Activated CD4-positive, alpha-beta T cell treated with anti-CD3 and anti-CD28 coated beads, Interleukin-2, amount 10 ng/mL, durations not matched to agents 24 days and 14 days (primary cell): ENCODE measurements at places on chromosomes 2 and 18.

DNA sequence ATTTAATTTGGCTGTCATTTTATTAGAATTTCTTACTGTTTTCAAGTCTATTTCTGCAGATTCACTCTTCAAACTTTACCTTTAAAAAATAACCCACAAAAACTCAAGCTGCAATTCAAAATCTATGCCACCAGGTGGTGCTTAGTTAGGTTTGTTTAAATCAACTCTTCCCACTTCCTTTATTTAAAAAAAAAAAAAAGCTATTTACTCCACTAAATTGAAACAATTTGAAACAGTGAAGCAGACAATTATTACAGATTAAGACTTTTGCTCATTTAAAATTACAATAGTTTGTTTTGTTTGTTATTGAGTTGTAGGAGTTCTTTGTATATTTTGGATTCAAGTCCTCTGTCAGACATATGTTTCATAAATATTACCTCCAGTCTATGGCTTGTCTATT, 300.0 kb downstream of the PDE11A start:
- peak; percentile 63 for DNase-seq

GRCh38 chr18:32735781-32736180, 37.0 kb downstream of the KLHL14 start:
- no peak for DNase-seq

DNA sequence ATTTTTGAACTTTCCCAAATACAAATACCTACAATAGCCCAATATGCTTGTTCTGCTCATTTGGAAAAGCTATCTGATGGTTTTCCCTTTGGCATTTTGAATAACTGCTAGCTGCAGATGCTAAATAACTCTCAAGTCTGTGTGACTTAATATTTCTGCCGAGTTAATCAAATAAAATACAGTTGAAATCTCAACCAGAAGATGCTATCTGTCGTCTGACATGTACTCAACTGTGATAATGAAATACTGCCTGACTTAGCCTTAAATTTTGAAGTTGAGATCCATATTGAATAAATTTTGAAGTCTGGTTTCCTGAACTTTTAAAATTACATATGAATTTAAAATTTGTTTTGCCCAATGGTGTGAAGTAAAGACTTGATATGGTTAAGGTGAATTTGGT, 204.4 kb upstream of the MEX3C start:
- no peak for DNase-seq

DNA sequence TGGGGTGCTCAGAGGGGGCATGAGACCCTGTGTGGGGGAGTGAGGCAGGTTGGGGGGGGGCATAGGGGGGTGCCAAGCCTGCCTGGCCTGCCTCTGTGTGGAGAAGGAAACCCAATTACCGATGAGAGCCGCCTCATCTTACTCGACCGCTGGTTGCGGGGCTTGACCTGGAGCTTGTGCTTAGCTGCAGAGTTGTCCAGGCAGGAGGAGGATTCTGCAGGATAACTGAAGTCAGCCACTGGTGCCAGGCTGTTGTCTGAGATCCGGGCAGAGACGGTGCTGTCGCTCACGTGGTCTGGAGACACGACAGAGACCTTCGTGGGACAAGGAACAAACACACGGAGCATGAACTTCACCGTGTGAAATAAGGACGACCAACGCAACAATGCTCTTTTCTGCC, 95.9 kb upstream of the MGAT4A start:
- peak; percentile 45 for DNase-seq

GRCh38 chr2:603869-604268, 73.3 kb downstream of the TMEM18 start:
- no peak for DNase-seq

- DNase-seq: no peak
Measured at GRCh38 chr18:8656232-8656631, 47.0 kb downstream of the RAB12 start.

- peak; percentile 98 for DNase-seq
Measured at GRCh38 chr2:196068271-196069209, at the start of gene DNAH7. Gene DNAH7, minus strand, starts transcription at chr2:196068837. Its CDS starts 126 bp downstream, at chr2:196068711.

GRCh38 chr2:79512442-79513401, at the start of gene CTNNA2:
Gene CTNNA2, plus strand, starts transcription at chr2:79513051.
- peak; percentile 65 for DNase-seq

DNA sequence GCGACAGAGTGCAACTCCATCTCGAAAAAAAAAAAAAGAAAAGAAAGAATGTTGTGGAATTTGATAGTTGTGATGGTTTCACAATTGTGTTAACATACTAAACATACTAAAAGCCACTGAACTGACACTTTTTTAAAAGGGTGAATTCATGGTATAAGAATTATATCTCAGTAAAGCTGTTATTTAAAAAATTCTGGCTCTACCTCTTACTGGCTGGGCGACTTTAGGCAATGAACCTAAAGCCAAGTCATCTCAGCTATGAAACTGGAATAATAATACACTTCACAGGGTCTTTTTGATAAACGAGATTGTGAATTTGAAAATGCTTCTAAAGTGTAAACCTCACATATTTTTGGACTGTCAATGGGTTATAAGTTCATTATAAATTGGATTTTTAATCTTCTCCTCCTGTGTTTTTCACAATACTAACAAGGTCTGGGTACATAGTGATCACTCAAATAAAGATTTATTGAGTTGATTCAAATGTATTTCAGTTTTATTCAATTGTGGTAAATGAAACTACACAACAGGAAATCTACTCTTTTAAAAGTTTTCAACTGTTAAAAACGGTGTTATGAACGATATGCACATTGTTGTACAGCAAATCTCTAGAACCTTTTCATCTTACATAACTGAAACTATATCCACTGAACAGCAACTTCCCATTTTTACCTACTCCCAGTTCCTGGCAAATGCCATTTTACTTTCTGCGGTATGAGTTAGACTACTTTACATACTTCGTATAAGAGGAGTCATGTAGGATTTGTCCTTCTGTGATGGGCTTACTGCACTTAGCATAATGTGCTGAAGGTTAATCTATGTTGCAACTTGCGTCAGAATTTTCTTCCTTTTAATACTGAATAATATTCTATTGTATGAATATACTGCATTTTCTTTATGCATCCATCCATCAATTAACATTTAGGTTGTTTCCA, 43.0 kb upstream of the GTF2A1L start:
- DNase-seq: no peak

GRCh38 chr2:222608081-222608480, 47.8 kb downstream of the FARSB start:
- DNase-seq: no peak

GRCh38 chr2:23859983-23860382, 66.9 kb downstream of the ATAD2B start:
- no peak for DNase-seq

DNA sequence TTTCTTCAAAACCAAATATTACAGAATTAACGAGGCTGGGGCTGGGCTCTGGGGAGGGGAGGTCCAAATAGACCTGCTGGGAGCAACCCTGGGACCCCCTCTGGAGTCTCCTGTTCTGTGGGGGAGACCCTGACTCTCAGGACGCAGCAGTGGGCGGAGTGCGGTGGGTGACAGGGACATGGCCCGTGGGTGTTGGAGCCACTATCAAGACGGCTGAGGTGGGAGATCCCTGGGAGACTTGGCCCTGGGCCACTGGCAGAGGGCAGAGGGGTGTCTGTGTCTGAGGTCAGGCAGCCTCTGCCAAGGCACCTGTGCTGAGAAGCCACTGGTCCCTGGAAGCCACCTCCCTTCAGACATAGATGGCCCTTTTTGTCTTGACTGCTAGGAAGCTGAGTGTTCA, 79.5 kb upstream of the CTDP1 start:
- no peak for DNase-seq

DNA sequence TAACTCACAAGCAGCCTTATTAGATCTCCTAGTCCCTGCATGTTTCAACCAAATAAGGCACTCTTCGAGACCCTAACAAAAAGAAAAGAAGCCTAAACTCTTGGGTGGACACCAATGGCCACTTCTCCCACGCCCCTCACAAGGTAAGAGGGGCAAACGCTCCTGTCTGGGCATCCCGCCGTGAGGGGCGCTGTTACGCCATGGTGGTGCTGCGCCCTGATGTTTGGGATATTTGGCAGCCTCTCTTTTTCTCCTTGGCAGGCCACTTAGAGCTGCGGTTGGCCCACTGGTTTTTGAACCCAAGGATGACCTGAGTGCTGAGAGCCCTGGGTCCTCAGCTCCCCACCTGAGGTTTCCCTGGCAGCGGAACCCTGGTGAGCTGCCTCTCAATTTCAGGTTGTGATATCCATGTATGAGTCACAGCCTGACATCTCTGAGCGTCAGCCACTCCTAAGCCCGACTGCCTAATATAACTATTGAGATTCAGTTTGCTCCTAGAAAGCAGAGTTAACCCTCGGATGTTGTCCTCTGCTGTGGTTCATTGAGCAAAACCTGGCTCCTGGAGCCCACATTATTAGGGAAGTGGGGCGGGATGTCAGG, 103.3 kb downstream of the COL6A3 start:
- no peak for DNase-seq

- DNase-seq: no peak
Measured at GRCh38 chr2:47629501-47630460, 153.2 kb upstream of the MSH6 start.

GRCh38 chr18:11561293-11561692, 48.1 kb upstream of the SLC35G4 start:
- no peak for DNase-seq

GRCh38 chr2:215680605-215681598, 245.0 kb upstream of the FN1 start:
- peak; percentile 77 for DNase-seq

- DNase-seq: no peak
Measured at GRCh38 chr2:219419331-219420197, 1.4 kb downstream of the DES start.

- DNase-seq: no peak
Measured at GRCh38 chr2:160909781-160910242, 250.4 kb upstream of the TANK start.

GRCh38 chr2:183868707-183869106, 729.6 kb upstream of the ZNF804A start:
- DNase-seq: no peak

DNA sequence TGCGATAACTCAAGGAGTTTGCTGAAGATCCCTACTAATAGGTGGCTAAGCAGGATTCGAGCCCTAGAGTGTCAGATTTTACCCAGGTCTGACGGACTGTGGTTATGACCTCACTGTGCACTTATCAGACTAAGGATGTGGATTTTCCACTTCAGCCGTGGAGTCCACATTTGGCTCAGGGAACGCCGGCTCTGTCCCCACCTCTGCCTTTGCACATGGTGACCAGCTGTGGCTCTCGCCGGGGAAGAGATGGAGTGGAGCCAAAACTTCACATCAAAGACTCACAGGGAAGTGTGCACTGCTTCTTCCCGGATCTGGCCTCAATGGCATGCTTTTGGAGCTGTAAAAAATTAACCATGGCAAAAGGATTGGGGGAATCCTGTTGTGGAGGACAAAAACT, 249.3 kb upstream of the APCDD1 start:
- no peak for DNase-seq

DNA sequence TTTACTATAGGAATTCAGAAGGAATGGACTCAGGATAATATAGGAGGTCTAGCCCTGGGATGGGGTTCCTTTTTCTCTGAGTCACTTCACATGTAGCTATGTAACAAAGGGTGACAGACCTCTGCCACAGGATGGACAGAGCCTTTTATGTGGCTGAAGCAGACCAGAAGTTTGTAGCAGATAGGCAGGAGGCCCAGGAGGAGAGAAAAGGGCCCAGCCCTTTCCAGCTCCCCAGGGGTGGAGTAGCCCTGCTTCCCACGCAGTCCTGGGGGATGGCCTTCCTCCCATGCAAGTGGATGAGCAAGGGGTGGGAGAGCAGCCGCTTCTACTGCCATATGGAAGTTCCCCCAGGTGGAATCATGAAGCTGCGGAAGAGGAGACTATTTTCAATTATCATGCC, 40.3 kb downstream of the ARMC9 start:
- DNase-seq: no peak

DNA sequence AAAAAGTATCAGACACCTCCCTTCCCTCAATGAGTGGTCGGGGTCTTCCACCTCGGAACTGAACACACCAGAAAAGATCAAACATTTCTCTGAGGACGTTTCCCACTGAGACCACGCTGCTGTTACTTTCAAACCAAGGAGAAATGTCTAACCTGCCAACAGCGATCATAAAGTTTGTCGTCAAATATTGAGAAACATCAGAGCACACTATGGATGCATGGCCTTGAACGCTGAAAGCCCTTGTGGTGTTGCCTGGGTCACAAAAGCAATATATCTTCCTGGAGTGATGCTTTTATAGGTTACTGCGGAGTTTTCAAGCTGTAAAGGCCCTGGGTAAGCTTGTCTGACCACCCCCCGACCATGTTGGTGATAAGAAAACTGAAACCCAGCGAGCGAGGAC, 70.2 kb upstream of the ID2 start:
- no peak for DNase-seq

GRCh38 chr2:239926587-239927232, 98.4 kb downstream of the NDUFA10 start:
- no peak for DNase-seq

DNA sequence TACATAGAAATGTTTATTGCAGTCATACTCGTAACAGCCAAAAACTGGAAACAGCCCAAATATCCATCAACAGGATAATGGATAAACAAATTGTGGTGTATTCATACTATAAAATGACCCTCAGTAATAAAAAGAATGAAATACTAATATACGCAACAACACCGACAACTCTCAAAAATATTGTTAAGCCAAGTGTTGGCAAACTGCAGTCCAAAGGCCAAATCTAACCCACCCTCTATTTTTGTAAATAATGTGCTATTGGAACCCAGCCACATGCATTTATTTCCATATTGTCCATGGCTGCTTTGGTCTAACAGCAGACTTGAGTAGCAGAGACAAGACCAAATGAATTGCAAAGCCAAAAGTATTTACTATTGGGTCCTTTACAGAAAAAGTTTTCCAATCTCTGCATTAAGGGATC, 151.0 kb downstream of the MREG start:
- no peak for DNase-seq

- DNase-seq: no peak
Measured at GRCh38 chr2:16096962-16097361, 156.6 kb downstream of the MYCN start.

GRCh38 chr18:75009296-75009695, 199.6 kb downstream of the PTGR3 start:
- no peak for DNase-seq

DNA sequence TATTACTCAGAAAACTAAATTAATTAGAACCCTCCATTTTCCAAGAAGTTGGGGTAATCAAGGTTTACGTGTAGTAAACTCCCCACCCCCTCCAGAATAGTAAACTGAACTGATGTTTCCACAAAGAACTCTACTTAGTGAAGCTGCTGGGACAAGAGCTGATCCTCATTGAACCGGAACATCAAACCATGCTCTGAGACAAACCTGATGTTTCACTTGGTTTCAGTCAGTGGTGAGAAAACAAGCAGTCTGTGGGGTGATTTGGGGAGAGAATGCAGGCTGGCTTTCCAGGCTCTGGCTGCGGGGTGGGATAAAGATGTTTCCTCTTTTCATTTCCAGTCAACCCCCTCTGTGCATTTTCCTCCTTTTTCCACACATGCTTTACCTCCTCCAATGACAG, 38.2 kb downstream of the CELF4 start:
- no peak for DNase-seq

- no peak for DNase-seq
Measured at GRCh38 chr2:163659224-163659623, 76.6 kb downstream of the FIGN start.

- no peak for DNase-seq
Measured at GRCh38 chr2:152466041-152466440, 131.1 kb downstream of the FMNL2 start.

- no peak for DNase-seq
Measured at GRCh38 chr2:9103663-9104277, 100.3 kb upstream of the MBOAT2 start.

- no peak for DNase-seq
Measured at GRCh38 chr2:168169097-168169745, 78.2 kb downstream of the STK39 start.

GRCh38 chr2:239157771-239158170, 243.0 kb downstream of the HDAC4 start:
- no peak for DNase-seq
